Inflammatory macrophage treated with lipopolysaccharide for 4 hours (primary cell): ENCODE measurements at places on chromosomes 7 and 10.

- DNase-seq, result no peak
These were observed 135.6 kb downstream of the TMEM168 start for GRCh38 chr7:112654322-112655216.

GRCh38 chr7:16589881-16590280 lies 55.7 kb downstream of the ANKMY2 start:
- no peak for DNase-seq

DNA sequence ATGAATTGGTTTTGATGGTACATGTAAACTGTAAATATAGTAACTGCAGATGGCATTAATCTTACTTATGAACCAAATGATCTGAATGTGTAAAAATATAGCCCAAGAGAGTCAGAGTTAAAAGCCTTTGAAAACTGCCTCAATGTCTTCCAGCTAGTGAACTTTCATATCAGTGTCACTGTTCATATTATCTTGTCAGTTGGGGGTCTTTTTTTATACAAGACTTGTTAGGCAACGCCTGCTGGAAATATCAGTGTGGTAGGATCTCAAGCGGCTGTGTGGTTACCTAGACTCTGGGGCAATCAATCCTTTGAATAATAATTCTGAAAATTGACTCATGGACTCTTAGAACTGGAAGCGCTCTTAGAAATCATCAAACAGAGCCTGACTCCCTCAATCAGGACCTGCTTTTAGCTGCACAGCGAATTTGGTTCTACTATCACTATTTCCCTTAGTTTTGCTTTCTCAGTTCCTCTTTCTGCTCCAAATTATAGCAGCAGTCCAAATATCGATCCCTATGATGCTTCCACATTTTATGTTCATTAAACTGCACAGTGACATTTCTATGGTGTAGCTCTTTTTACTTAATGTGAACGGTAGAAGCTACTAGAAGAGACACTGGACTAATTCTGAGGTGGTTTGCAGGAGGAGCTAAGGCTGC lies 100.1 kb upstream of the COL1A2 start:
- no peak for DNase-seq

DNA sequence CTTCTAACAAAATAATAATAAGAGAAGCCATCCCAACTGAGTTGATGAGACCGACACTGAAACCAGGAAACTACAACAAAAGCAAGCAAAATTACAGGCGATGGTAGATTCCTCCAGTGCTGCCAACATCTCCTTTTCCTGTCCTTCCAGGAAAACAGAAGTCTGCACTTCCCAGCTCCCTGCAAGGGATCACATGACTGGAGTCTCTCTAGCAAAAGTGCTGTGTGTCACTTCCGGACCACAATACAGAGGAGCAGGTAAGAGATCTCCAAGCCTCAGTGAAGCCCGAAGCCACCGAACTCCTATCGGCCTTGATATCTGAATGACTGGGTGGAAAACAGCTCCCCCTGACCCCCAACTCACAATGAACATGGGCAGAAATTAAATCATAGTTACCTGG lies 63.2 kb downstream of the SMURF1 start:
- no peak for DNase-seq

- no peak for DNase-seq
These were observed 30.0 kb upstream of the AP5Z1 start for GRCh38 chr7:4745265-4745919.

DNA sequence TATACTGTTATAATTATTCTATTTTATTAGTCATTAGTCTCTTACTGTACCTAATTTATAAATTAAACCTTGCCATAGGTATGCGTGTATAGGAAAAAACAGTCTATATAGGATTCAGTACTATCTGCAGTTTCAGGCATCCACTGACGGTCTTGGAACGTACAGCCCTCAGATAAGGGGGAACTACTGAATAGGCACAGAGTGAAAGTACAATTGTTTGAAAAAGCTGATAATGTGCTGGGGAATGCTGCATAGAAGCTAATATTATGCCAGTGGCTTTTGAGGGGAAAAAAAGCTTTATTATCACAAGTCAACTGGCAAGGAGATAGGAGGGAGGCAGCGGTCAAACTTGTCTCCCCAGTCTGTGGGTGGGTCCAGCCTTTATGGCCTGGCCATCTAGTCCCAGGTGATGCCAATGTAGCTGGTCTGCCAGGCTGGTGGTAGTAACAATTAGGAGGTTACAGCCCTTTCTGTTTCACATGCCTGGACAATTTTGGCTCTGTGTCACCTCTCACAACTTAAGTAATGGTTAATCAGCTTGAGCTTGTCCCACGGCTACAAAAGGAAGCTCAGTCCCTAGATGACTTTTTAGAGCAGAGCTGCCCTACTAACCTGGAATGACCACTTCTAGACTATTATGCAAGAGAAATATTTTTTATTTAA lies 8.3 kb upstream of the FMC1 start:
- DNase-seq, result no peak

- no peak for DNase-seq
These were observed 81.1 kb downstream of the BMPER start for GRCh38 chr7:33986451-33986850.

DNA sequence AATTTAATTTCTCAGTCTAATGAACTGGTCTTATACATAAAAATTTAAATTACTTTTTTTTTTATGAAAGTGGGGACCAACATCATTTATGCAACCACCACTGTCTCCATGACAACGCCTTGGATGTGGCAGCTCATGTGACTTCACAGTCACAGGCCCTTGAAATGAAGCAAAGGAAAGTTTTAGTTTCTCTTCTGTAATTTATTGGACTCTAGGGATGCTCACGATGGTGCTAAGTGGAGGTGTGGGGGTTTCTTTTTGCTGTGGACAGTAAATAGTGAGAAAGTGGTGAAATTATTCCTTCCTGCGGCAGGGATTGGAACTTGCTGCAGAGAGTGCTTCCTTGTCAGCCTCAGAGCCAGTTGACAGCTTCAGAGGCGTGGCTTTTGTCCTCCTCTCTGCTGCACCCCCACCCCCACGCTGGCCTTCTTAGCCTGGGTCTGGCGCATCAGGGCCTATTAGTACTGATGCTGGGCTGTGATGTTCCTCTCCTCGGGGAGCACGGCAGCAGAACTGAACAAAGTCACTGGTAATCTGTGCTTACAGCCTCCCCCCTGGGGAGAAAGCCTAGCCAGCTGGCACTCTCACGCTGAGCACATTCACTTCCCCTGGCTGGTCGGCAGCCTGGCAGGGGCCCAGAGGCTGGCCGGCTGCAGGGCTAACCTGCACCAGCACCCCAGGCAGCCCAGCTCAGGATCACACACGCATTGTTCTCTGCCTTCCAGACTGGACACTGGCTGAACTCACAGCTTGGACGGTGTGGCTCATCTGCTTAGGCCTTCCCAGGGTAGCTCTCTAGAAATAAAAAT lies 517.5 kb upstream of the GALNT17 start:
- peak; percentile 0 for DNase-seq

DNA sequence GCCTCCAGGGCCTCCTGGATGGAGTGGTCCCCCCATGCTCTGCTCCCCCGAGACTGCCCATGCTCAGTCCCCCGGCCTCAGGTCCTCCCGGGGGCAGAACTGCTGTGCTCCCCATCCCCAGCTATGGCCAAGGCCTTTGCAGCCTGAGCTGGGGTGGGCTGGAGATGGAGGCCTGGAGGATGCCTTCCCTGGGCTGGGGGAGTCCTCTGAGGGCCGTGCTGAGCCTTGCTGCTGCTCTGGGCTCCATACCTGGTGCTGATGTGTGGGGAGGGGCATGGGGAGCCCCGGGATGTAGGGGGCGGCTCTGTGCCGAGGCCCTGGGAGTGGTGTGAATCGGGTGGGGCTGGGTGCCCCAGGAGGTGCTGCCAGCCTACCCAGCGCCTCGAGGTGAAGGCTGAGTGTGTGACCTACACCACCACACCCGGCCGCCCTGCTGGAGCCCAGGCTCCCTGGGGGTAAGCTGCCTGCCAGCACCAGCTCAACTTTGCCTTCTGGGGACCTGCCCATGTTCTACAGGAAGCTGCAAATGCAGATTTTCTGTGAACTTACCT lies 109.5 kb downstream of the UNCX start:
- DNase-seq, result no peak

DNA sequence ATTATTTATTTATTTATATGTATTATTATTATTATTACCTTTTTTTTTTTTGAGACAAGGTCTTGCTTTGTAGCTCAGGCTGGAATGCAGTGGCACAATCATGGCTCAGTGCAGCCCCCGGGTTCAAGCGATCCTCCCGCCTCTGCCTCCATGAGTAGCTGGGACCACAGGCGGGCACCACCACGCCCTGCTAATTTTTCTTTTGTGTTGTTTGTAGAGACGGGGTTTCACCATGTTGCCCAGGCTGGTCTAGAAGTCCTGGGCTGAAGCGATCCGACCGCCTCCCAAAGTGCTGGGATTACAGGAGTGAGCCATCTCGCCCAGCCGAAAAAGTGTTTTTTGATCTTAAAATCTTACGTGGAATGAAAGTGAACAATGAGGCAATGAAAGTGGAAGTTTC lies 79.4 kb upstream of the C1GALT1 start:
- DNase-seq, result no peak

DNA sequence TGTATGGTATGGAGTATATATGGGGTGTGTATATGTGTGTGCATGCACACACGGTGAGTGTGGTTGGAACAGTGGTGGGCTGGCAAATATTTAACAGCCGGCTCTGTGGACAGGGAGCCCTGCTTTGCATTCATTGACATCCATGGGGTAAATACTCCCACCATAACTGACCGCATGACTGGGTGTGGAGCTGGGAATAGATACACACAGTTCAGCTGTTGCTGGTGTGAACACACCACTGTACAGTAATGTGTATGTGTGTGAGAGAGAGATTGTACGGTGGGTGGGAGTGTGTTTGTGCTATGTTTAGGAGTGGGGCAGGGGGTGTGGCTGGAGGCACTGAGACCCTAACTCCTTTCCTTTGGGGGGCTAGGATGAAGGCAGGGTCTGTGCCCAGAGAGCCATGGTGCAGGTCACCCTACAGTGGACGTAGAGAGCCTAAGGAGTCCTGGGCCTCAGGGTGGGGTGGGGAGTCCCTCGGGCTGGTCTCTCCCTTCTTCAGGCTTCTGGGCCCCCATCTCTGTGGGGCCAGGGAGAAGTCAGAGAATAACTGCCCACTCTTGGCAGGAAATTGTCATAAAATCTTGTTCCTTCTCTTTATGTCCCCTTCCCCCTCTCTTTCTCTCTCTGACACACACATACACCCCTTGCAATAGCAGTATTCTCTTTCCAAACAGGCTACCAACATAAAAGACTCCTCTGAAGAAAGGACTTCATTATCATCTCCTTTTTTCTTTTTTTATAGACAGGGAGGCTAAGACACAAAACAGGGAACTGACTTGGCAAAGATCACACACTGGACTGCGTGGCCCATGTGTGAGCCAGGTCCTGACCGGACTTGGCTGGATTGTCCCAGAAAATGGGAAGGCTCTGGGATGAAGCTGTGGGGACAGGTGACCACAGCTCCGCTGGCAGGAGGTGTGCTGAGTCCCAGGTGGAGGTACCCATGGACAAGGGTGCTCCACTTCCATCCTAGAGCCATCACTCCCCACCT lies 3.2 kb downstream of the SFRP5 start:
- DNase-seq, result no peak

GRCh38 chr10:129464251-129464650 lies 2.8 kb upstream of the MGMT start:
- DNase-seq, result no peak

- DNase-seq, result no peak
These were observed 65.6 kb downstream of the DOCK4 start for GRCh38 chr7:112140600-112140999.

DNA sequence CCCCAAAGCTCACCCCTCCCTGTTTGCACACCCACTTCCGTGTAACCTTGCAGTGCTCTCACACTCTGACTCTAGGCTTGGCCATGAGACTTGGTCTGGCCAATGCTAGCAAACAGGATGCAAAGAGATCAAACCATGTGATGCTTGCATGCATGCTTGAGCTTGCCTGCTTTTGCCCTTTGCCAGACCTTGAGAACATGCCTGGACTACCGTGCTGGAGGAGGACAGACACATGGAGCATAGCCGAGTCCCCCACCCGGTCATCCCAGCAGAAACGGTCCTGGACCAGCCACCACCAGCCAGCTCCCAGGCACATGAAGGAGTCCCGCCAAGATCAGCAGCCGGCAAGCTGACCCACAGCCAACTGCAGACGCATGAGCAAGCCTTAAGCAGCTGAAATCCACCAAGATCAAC lies 23.4 kb downstream of the PYROXD2 start:
- no peak for DNase-seq

DNA sequence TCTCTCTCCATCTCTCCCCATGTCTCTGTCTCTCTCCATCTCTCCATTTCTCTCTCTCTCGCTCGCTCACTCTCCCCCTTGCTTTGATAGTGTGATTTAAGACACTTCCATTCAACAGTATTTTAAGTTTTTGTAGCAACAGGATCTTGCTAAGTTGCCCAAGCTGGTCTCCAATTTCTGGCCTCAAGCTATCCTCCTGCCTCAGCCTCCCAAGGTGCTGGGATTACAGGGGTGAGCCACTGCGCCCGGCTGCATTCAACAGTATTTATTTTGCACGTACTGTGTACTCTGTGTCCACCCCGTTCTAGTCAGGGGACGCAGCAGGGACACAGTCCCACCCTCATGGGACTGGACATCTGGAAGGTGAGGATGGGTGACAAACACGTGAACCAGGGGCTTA lies 14.4 kb upstream of the PDGFA start:
- no peak for DNase-seq

- no peak for DNase-seq
These were observed 262.8 kb upstream of the GRB10 start for GRCh38 chr7:51045319-51046102.

DNA sequence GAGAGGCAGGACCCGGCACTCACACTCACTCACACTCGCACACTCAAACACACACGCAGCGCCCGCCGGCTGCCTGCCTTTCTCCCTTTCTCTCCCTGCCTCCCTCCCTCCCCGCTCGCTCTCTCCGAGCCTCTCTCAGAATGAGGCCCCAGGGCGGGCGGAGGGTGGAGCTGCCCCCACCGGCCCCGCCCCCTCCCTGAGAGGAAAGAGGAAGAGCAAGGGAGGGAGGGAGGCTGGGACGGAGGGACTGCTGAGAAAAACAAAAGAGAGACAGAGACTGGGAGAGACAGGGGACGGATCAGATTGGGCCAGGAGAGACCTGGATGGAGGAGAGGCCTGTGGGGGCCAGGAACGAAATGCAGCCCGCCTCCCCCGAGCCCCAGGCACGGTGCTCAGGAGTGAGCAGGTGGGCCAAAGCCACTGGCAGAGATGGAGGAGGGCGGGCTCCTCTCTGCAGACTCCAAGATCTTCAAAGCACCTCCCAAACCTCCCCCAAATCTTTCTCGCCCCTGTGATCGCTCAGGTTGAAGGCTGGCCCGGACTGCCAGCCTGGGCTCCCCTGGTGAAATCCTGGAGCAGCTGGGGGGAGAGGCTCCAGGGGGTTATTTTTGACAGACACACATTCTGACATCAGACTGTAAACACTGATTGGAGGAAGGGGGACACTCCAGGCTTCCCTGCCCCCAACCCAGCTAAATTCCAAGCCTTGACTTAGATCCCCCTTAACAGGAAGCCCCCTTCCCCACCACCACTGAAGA lies 5.1 kb downstream of the LDB1 start:
- peak; percentile 88 for DNase-seq
